Epithelial cell of proximal tubule (primary cell): ENCODE measurements at places on chromosomes 11 and 22.
A peak's percentile ranks its signal among the peaks of the same experiment; 100 is the strongest.

GRCh38 chr22:44938886-44939285, 70.9 kb downstream of the PHF21B start:
- no peak for DNase-seq

GRCh38 chr11:47306484-47306844, 36.5 kb downstream of the MADD start:
- DNase-seq, result no peak

- DNase-seq, result no peak
Observed at GRCh38 chr22:39026509-39027150, 5.7 kb downstream of the APOBEC3D start.

DNA sequence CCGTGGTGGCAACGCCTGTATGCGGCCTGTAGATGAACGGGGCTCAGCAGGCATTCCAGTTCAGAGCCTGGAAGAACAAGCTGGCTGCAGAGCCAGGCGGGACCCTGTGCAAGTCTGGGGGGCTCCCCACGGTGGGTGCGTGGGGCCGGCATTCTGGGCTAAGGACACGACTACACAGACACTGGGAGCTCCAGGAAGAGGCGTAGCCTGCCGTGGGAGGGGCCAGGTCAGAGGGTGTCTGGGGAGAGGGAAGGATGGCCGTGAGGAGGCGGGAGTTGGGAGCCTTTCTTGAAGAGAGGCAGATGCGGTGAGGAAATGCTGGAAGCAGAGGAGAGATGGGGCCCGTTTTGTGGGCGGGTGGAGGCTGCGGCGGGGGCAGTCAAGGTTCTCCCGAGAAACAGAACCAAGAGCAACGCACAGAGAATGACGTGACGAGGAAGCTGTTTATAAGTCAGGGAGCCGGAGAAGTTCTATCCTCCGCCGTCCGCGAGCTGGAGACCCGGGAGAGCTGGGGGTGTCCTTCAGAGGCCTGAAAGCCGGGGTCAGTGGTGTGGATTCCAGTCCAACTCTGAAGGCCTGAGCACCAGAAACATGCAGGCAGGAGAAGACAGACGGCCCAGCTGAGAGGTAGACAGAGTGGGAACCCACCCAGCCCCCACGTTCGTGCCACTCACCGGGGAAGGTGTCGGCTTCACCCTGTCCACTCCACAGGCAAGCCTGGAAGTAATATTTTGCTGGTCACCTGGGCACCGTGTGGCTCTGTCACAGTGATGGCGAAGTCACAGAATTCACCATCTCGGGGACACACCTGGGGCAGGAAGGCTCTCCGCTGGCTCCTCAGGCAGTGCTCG, 529.6 kb downstream of the BRD1 start:
- no peak for DNase-seq

- no peak for DNase-seq
Observed at GRCh38 chr11:100910808-100911207, 218.8 kb downstream of the PGR start.

DNA sequence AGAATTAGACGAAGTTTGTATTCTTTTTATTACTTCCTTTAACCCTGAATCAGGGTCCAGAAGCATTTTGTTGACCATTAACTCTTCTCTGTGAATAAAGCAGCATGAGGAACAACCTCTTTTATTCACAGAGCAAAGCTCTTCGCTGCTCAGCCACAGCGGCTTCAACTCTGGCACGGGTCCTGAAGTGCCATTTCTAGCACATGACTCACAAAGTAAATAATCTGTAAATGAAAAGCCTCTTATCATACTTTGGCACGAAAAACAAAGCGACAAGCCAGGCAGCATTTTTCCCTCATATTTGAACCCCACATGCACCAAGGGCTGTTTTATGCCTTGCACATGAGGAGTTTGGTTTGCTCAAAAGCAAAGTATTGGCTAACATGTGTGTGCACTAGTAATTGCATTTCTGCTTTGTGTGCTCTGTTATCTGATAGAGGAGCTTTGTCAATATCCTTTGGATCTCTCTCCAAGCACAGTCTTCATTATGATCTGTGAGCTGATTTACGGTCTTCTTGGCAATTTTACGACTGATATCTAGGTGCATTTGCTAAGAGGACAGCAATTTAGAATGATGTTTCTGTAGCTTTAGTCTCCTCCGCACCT, 33.0 kb upstream of the APOBEC3A start:
- DNase-seq, result peak; percentile 75

DNA sequence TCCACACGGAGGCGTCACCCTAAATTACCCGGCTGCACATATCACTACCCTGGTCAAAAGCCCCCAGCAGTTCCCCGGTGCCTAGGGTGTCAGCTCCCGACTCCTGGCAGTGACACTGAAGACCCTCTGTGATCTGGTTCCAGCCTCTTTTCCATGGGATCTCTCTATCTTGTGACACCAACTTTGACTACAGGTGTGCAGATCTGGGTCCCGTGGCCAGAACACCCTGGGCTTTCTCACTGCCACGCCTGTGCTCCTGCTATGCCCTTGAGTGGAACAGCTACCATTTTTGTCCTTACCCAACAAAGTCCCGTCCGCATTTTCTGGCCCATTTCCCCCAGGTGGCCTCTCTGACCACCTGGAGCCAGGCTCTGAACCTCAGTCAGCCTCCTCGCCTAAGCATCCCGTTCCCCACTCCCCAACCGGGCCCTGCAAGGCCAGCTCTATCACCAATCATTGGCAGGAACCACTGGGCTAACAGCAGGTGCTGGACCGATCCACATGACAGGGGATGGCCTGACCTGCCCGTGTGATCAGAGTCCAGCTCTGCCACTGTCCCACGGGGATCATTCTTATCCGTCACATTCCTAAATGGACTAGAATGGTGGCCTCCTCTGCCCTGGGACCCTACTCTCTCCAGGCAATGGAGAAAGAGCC, 20.7 kb upstream of the CBX7 start:
- DNase-seq, result no peak

DNA sequence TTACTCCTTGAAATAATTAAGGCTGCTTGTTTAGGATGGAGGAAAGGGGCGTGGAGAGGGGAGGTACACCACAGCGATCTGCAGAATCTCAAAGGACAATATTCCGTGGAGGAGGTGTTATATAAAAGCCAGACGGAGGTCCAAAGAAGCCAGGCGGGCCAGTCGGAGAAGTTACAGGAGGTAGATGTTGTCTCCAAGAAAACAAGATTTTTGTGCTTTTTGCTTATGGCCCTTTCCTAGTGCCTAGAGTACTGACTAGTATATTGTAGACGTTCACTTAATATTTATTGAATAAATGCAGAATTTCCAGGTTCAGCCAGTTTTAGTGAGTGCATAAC, 761 bp downstream of the ZDHHC13 start:
- DNase-seq, result no peak

GRCh38 chr11:132122735-132123134, 752.3 kb downstream of the NTM start:
- DNase-seq, result no peak

GRCh38 chr22:31091106-31091975, 10.2 kb downstream of the SMTN start:
- no peak for DNase-seq

DNA sequence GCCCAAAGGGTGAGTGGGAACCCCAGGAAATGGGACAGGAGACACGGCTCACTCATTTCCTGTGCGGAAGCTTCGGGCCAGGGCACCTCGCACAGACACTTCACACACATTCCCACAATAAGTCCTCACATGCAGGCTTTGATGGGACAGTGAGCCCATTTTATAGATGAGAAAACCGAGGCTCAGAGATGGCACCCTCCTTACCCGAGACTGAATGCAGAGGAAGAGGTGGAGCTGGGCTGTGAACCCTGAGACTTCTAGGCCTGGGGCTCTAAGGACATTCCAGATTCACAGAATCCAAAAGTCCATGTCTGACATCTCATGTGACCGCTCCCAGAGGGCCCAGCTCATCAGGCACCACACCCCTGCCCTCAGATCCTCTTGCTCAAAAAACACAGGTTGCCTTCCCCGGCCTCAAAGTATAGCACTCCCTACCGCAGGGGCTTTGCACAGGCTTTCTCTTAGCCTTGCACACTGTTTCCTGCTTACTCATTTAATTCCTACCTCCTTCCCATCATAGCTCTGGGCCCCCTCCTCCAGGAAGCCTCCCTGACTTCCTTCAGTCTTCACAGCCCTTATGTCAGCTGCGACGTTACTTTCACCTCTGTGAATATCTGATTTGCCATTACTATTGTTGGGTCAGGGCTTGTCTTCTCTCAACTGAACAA, 57.1 kb upstream of the TCF20 start:
- DNase-seq, result no peak
